ENCODE measurements at places on chromosomes 2 and 18.

- DNase-seq, result no peak
Observed at GRCh38 chr2:19073522-19073921, 284.9 kb downstream of the OSR1 start.

GRCh38 chr2:161068670-161069069, 91.6 kb upstream of the TANK start:
- DNase-seq, result no peak

DNA sequence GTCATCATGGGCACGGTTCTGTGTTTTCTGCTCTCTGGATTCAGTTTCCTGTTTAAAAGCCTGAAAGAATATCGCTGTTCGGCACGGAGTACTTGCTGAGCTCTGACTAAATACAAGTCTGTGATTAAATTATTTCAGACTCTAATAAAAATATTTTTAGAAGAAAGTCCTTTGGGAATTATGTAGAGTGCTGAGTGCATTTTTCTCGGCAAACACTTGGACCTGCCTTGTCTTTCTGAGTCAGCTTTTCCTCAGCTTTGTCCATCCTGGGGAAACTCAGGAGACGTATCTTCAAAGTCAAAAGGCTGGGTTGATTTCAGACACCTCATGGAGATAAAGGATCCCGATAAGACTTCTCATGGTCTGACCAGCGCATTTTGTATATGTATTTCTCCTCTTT, 45.9 kb downstream of the IL1R2 start:
- no peak for DNase-seq

DNA sequence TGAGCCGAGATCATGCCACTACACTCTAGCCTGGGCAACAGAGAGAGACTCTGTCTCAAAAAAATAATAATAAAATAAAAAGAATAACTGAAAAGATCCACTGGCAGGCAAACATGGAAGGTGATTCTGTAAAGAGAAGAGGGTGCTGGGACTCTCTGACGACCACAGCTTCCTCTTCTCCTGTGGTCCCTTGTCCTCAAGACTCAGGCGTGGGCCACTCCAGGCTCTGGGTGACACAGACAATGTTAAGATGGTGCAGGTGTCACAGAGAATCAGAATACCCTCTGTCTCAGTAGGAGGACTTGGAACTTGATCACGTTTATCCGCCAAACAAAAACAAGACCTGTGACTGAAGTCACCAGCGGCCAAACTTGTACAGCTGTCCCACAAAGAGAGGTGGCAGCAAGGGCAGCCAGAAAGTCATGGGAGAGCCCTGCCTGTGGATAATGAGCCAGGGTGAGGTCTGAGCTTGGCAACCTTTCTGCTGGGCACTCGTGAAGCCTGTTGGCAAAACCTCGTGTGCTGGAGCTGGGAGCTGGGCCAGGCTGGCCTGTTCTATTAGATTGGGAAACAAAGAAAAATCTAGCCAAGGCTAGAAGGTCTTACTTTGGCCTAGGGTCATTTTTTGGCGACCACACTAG, 76.4 kb upstream of the ITGA6 start:
- peak; percentile 34 for DNase-seq

DNA sequence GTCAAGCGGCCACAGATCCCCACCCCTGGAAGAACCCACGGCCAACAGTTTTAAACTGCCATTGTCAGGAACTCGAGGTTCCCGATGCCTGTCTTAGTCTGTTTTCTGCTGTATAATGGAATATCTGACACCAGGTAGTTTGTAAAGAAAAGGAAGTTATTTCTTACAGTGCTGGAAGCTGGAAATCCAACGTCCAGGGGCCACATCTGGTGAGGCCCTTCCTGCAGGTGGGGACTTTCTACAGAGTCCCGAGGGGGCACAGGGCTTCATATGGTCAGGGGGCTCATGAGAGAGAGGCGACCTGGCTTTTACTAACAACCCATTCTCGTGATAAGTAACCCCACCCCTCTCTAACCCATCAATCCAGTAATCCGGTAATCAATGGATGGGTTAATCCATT, 501.6 kb upstream of the MYT1L start:
- DNase-seq, result no peak

- DNase-seq, result no peak
Observed at GRCh38 chr2:141595316-141595920, 535.4 kb downstream of the LRP1B start.

DNA sequence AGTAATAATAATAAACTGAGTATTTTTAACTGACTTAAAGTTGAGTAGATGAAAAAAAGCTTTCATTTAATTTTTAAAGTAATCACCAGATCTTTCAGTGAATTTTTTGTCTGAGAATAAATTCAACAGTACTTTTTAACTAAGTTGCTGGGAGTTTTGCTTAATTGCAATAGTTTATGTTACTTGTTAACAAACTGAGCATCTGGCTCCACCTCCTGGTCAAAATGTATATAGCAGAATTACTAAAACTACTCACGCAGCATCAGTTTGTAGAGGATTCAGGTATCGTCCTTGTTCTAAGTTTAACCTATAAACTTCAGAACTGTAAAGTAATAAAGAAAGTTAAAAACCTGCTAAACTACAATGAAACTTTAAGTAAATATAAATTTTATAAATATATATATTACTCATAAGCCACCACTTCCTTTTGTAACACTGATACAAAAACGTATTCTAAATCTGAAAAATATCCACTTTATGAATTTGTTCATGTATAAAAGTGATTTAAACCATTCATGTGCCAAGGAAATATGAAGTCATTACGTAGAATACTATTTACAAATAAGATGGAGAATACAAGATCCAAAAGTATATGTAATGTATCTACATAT, 21.3 kb downstream of the NOL10 start:
- peak; percentile 87 for DNase-seq
